ENCODE measurements at places on chromosomes 6 and 20.

- no peak for DNase-seq
Observed at GRCh38 chr20:44428174-44429016, 47.3 kb upstream of the TTPAL start.

DNA sequence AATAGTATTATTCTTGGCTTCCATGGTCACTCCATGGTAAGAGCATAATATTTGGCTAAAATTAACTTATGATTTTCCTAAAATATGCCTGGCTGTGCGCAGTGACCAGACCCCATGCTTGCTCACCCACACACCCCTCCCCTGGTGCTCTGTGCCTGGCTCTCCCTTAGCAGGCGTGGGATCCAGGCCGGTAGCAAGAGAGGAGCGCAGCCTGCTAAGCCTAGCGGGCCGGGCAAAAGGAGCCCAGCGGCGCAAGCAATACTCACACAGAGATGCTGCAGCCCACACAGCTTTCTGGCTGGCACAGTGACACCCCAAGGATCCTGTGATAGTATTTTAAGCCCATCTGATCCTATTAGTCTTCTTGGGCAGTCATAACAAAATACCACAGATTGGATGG, 79.8 kb upstream of the EYS start:
- no peak for DNase-seq

DNA sequence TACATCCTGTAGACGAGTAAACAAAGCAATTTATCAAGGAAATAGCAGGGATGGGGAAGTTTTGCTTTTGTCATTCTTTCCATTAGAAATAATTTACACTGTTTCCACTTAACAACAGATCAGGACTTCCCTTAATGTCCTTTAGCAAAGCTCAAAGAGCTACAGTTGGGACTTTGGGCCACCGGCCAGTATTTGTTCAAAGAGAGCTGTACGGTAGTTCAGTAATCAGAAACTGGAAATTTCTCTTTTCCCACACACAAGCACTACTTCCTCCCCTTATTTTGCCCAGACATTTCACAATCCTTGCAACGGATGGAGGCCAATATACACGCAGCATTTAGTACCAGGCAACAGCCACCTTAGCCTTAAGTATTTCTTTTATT, 12.1 kb upstream of the HINT3 start:
- DNase-seq = no peak

DNA sequence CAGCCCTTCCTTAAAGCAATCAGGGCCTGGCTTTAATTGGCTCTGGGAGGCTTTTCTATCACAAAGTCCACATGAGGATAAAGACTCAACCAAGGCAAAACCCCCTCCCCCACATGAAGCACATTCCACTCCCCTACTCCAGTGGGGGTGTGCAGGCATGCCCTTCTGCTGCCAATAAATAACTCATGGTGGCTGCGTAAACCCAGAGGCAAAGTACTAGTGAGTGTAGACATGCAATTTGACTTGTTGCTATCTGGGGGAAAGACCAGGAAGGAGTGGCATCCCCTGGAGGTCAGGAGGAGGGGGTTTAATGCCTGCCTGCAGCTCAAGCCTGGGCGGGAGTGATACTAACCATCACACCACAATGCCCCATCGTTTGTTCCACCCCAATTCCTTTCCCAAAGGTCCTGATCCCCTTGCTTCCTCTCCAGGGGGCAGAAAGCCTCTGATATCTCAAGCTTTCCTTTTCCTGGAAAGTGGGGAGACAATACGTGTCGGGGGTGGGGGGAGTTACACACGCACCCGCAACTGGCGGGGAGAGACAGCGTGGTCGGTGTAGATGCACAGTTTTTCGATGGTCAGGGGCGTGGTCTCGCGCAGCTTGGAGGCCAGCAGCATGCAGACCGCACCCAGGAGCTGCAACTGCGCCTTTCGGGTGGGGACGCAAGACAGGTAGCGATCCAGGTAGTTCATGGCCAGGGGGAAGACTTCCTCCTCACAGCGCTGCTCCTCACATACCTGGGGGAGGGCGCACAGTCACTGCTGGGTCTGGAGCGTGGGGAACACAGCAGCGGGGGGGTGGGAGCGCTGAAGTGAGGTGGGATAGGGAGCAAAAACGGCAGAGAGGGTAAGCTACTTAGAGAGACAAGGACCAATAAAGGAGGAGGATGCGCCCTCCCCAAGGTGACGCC, 1.5 kb downstream of the CCND3 start:
- DNase-seq = no peak

DNA sequence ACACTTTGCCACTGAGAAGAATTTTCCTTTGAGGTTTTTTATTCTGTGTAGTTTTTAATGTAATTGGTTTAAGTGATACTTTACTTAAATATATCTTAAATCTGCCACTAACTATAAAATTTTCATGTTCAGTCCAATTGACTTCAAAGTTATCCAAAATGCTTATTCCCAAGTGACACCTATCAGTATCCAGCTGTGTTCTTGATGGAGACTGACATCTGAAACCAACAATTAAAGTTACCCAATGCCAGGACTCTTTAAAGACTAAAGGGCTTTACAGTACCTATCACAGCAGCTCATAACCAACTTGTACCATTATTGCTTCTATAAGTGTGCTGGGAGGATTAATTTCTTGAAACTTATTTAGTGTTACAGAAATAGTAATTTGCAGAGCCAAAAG, 13.8 kb upstream of the EYA4 start:
- no peak for DNase-seq

DNA sequence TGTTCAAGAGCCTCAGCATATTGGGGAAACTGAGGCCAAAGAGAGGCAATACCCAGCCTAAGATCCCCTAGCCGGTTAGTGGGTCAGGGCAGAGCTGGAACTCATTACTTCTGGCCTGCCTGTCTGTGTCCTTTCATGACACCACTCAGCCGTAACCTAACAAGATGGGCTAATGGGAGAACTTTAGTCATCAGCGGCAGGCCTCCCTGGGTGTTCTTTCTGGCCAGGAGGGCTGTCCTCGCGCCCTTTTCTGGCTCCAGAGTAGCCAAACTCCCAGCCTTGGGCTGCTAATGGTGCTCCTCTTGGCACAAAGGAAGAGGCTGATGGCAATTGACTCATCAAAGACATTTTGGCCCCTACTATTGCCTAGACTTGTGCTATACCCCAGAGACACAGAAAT, 76.6 kb downstream of the NCR2 start:
- no peak for DNase-seq

DNA sequence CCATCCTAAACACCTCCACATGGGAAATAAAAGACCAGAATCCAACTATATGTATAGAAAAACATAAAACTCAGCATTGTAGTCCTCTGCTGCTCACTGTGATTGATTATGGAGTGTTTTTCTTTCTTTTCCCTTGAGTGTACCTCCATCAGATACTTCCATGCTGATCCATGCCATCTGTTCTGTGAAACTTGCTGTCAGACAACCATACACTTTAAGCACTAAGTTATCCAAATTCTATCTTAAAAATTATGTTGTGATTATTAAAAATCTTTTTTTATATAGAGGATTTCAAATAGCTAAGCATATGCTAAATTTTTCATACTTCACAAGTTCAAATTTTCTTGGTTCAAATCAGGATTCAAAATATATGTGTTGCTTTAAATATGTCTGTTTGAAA, 91.9 kb upstream of the TINAG start:
- DNase-seq = no peak

GRCh38 chr6:7979831-7980230, 69.2 kb upstream of the TXNDC5 start:
- DNase-seq = no peak

GRCh38 chr6:95387845-95388244, 189.5 kb upstream of the MANEA start:
- no peak for DNase-seq

DNA sequence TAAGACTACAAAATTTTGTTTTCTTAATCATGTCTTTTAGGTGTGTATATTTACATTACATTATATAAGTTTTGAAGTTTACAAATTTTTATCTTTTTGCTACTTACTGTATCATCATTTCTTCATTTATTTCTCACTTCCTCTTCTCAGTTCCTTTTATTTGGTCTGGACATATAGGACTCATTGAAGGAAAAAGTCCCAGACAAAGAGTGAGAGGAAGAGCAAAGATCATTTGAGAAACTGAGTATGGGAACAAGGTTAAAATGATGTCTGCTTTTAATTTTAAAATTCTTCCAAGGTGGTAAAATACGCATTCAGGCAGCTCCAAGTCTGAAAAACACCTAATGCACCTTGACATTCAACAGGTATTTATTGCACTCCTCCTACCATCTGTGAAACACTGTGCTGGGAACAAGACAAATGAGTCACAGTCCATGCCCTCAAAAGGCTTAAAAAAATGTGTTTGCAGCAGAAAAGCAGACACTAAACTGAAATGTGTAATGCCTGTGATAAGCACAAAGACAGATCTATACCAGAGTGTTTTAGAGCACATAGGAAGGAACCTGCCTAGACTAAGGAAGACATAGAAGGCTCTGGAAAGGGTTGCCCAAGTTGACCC, 63.2 kb downstream of the PKIB start:
- no peak for DNase-seq

DNA sequence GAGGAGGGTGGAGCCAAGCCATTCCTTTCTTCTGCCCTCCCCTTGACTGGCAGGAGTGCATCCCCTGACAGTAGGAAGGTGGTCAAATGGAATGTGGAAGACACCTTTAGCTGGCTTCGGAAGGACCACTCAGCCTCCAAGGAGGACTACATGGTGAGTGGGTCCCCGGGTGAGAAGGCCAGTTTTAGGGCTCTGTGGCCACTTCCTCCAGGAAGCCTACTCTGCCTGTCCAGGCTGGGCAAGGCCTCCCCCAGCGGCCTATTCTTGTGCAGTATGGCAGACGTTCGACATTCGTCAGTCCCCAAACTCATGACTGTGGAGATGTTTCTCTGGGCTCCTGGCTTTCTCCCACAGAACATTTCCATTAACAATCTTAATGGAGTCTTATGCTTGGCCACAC, 9.1 kb downstream of the PCIF1 start:
- DNase-seq = no peak

GRCh38 chr6:41527721-41528408, 18.3 kb upstream of the FOXP4 start:
- no peak for DNase-seq

DNA sequence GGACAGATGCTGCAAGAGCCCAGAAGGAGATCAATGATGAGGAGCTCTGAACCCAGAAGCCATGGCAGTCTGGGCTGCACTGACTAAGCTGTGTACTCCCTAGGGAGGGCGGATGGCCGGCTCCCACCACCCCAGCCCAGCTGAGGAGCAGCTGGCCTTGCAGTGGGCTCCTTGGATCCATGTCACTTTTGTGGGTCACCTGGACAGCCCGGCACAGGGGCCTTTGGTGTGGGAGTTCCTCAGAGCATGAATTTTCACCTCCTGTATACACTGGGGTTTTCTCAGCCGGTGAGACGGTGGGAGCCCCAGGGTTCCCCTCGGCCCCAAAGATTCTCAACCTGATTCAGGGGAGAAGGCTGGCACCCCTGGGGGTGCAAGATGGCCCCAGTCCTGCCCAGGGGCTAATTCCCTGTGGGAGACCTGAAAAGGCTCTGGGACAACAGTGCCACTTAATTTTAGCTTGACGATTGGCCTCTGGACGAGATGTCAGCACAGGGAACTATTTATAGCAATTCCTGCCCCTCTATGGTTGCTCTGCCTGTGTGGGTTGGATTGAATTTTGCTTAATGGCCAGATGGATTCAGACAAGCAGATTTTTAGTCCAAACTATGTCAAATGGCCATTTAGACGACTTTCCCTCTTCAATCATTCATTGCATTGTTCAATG, 121.6 kb upstream of the PMEPA1 start:
- no peak for DNase-seq

GRCh38 chr6:137641474-137642077, 147.4 kb upstream of the OLIG3 start:
- DNase-seq = peak; percentile 30

- no peak for DNase-seq
Observed at GRCh38 chr6:96246563-96246962, 230.8 kb downstream of the FUT9 start.

GRCh38 chr20:47493175-47493962, 8.3 kb upstream of the NCOA3 start:
- no peak for DNase-seq

DNA sequence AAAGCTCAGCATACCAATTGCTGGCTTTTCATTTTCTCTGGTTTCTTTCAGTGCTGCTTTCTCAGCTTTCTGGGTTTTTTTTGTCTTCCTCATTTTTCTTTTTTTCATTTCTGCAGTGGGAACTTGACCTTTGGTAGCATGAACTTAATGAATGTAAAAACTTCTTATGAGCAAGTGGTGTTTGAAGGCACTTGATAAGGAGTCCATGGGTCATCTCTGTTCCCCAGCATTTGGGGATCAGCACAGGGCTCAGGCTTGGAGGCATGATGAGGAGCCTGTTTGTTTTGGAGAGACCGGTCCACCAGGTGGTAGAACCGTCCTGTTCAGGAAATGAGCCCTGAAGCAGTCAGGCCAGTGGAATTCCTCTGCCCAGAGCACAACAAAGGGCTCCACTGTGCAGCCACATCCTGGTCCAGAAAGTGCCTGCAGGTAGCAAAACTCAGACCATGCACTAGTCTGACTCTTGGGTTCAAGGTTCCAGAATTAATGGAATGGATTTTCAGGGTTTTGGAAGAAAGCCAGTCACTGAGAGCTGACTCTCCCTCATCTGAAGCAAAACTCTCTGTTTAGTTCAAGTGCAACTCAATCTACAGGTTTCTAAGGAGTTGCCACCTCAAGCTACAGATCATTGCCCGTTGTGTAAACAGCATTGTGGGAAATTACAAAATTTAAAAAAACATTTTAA, 52.3 kb upstream of the ADGRF1 start:
- no peak for DNase-seq

GRCh38 chr6:225907-226306, 66.4 kb upstream of the DUSP22 start:
- DNase-seq = no peak

DNA sequence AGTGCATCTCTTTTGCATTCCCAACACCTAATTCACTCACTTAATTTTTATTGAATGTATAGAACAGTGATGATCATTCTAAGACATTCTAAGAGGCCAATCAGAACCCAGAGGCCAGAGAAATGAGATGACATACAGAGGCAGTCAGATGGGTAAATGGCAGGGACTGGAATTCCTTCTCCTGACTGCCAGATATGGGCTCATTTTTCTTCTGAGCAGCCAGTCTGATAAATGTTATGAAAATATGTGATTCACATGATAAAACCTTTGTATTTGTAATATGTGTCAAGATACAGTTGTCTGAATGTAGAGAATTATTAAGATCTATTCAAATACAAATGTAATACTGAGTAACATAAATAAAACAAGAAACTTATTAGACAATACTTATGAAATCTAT, 277.8 kb downstream of the EPM2A start:
- DNase-seq = no peak

DNA sequence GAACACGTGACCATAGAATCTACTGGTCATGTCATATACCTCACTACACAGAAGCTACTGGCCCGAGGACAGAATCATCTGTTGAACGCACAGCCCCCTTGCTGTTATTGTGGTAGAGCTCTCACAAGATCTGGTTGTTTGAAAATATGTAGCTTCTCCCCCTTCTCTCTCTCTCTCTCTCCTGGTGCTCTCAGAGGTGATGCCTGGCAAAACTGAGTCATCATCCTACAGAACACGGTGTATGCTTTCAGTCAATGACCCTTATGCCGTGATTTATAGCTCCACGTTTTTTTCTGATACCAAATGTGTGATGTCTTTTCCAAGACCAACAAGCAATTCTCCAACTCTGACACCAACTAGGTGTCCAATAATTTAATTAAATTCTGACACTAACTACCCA, 13.0 kb upstream of the RBM24 start:
- DNase-seq = no peak

All from iPS DF 19.7 (cell line).